Spleen (tissue), 13 donors: ENCODE measurements at places on chromosomes 5 and 9. TPM values are rescaled to one million over a fixed set of nuclear protein-coding genes. Genes with fewer than 3 reads are reported as not detected.
A peak's percentile ranks its signal among the peaks of the same experiment; 100 is the strongest.

GRCh38 chr5:136516637-136517036 is 151.3 kb upstream of the TRPC7 start:
- H3K36me3 ChIP-seq: no peaks in the 10 kb centered on the region
- H3K27me3 ChIP-seq: no peaks in the 10 kb centered on the region
- H3K4me1 ChIP-seq: no peaks in the 10 kb centered on the region
- no peak overlapping the region for H3K4me3 ChIP-seq
- H3K27ac ChIP-seq: no peak overlapping the region

GRCh38 chr5:174191850-174192655 is 146.5 kb downstream of the NSG2 start:
- H3K36me3 ChIP-seq: no peaks in the 10 kb centered on the region
- H3K27me3 ChIP-seq: no peaks in the 10 kb centered on the region
- no peak overlapping the region for H3K4me3 ChIP-seq
- no peak overlapping the region for H3K27ac ChIP-seq
- DNase-seq: no peak
- H3K4me1 ChIP-seq: no peaks in the 10 kb centered on the region

KCTD16 gene
- polyA plus RNA-seq: 0.03 TPM

- no peak for DNase-seq
- no peak overlapping the region for H3K27ac ChIP-seq
- no peaks in the 10 kb centered on the region for H3K27me3 ChIP-seq
- no peak overlapping the region for H3K4me3 ChIP-seq
- H3K36me3 ChIP-seq: no peaks in the 10 kb centered on the region
- no peaks in the 10 kb centered on the region for H3K4me1 ChIP-seq
These were observed 6.8 kb downstream of the TSSK1B start for GRCh38 chr5:113427871-113428574.

DNA sequence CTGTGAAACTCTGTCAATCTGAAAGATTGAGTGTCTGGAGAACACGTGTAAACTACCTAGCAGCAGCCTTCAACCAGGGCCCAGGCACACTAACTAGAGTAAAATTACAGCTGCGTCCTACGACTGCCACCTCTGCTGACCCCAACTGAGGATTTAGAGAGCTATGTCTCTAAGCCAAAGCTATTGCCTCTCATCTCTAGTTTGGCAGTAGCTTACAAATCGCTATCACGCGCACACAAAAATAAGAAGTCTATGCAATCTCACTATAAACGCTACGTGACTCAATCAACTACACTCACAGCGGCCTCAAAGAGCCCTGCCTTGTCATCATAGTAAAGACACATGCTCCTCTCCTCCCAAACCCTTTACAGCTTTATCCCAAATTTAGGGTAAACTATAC is 8.7 kb downstream of the PPP6C start:
- H3K27ac ChIP-seq: no peak overlapping the region
- H3K4me3 ChIP-seq: no peak overlapping the region
- DNase-seq: no peak

DNA sequence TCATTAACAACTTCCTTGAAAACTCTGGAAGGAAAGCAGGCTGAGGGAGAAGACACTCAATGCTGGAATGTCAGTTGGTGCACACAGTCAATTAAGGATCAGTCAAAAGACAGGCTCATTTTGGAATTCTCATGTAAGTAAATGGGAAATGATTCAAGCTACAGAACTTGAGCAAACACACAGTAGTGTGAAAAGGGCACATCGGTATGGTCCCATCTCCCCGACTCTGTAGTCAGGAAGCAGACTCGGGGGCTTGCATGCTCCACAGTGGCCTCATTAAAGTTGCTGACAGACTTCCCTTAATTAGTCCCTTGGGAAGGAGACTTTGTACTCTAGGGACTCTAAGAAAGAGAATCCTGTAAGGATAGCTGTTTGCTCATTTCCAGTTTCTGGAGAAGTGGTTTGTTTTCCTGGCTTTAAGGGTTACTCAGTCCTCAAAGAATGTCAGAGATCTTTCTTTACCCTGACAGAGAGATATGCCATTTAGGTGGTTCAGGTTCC is 339.2 kb downstream of the ADAMTS6 start:
- no peak overlapping the region for H3K4me3 ChIP-seq
- no peak for DNase-seq
- no peak overlapping the region for H3K27ac ChIP-seq
- no peaks in the 10 kb centered on the region for H3K27me3 ChIP-seq
- H3K36me3 ChIP-seq: no peaks in the 10 kb centered on the region

- H3K4me3 ChIP-seq: no peak overlapping the region
- H3K36me3 ChIP-seq: no peaks in the 10 kb centered on the region
These were observed 150.7 kb downstream of the CMYA5 start for GRCh38 chr5:79840084-79840990.

DNA sequence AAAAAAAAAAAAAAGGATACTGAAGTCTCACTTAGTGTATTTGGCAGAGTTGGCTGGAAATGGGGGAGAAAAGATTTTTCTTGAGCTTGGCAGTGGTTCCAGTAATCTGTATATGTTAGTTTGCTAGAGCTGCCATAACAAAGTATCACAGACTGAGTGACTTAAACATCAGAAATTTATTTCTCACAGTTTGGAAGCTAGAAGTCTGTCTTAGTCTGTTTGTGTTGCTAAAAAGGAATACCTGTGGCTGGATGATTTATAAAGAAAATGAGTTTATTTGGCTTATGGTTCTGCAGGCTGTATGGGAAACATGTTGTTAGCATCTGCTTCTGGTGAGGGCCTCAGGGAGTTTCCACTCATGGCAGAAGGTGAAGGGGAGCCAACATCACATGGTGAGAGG is 89.6 kb upstream of the CEP78 start:
- H3K27me3 ChIP-seq: no peaks in the 10 kb centered on the region
- no peak overlapping the region for H3K4me3 ChIP-seq
- DNase-seq: no peak
- H3K27ac ChIP-seq: no peak overlapping the region

DNA sequence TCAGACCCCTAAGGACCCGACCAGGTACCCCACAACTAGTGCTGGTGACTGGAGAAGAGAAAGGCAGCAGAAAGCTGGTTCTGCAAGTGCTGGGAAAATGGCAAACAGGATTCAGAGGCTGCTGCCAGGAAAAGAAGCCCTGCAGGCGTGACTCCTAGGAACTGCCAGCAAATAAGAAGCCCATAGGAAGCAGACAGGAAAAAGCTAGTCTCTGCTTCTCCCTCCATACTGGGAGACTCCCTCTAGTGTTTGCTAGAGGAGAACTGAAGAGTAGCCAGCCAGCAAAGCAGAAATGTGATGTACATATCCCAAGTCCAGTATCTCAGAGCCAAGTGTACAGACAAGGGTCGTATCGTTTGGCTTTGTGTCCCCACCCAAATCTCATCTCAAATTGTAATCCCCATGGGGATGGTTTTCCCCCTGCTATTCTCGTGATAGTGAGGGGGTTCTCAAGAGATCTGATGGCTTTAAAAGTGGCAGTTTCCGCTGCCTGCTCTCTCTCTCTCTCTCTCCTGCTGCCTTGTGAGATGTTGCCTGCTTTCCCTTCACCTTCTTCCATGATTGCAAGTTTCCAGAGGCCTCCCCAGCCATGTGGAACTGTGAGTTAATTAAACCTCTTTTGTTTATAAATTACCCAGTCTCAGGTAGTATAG is 38.1 kb upstream of the TUSC1 start:
- H3K36me3 ChIP-seq: no peaks in the 10 kb centered on the region
- H3K4me3 ChIP-seq: no peak overlapping the region

HRH2 gene
- 4.8 TPM for polyA plus RNA-seq

DNA sequence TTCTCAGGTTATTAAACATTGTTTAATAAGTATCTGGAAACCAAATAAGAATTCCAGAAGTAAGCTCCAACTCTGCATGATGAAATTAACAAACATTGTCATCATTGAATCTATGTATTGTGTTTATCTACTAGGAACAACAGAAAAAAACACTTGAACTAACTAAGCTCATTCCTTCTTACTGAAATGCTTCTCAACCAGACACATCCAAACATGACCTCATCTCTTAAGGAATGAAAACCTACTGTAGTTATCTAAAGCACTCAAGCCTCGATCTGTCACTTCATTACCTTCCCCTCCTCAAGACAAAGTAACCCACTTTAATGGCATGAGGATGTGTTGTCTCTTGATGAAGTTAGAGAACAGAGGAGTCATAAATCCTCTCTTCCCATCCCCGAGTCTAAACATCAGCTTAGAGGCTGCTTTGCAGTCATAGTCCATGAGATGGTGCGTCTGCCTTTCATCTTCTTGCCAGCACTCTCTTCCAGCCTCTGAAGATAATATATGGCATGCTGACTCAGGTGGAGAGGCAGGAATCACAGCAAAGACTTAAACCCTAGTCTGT is 86.5 kb downstream of the CEMIP2 start:
- no peaks in the 10 kb centered on the region for H3K36me3 ChIP-seq
- H3K27me3 ChIP-seq: no peaks in the 10 kb centered on the region
- peaks cover 12% of the 10 kb centered on the region for H3K4me1 ChIP-seq
- H3K4me3 ChIP-seq: no peak overlapping the region

DNA sequence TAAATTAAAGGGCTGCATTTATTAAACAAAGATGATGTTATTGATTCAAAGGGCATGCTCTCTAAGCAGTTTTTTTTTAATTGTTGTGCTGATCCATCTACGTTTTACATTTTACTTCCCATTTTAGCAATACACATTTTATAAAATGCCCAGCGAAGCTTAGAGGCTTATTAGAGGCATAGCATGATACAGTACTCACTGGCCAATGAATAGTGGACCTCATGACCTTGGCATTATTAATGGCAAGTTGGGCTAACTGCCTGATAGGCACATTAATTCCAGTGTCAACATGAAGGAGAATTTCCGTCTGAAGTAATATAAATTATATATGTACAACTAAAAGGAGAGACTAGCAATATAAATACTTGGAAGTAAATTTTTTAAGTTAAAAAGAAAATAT is 837.2 kb downstream of the EFNA5 start:
- no peak overlapping the region for H3K27ac ChIP-seq
- H3K4me1 ChIP-seq: no peaks in the 10 kb centered on the region
- no peaks in the 10 kb centered on the region for H3K36me3 ChIP-seq
- H3K27me3 ChIP-seq: no peaks in the 10 kb centered on the region

GRCh38 chr5:123181394-123181801 is 92.4 kb downstream of the PRDM6 start:
- H3K36me3 ChIP-seq: no peaks in the 10 kb centered on the region
- no peak overlapping the region for H3K27ac ChIP-seq
- H3K27me3 ChIP-seq: no peaks in the 10 kb centered on the region
- no peaks in the 10 kb centered on the region for H3K4me1 ChIP-seq

DBH gene
- polyA plus RNA-seq: 0.26 TPM

GRCh38 chr5:73488806-73489205 is 9.4 kb upstream of the BTF3 start:
- H3K4me3 ChIP-seq: no peak overlapping the region
- no peaks in the 10 kb centered on the region for H3K4me1 ChIP-seq
- no peaks in the 10 kb centered on the region for H3K36me3 ChIP-seq
- no peak for DNase-seq

GRCh38 chr5:100904259-100904861 is 1.3 kb upstream of the ST8SIA4 start:
- no peaks in the 10 kb centered on the region for H3K27me3 ChIP-seq
- H3K4me1 ChIP-seq: peaks cover 43% of the 10 kb centered on the region
- H3K27ac ChIP-seq: peak overlapping the region; percentile 95
- DNase-seq: peak; percentile 80
- peak overlapping the region; percentile 69 for H3K4me3 ChIP-seq

- H3K36me3 ChIP-seq: no peaks in the 10 kb centered on the region
- peaks cover 12% of the 10 kb centered on the region for H3K4me1 ChIP-seq
- H3K27me3 ChIP-seq: no peaks in the 10 kb centered on the region
- DNase-seq: no peak
These were observed 28.8 kb upstream of the DAB2 start for GRCh38 chr5:39453606-39454005.

- no peak for DNase-seq
- H3K4me1 ChIP-seq: no peaks in the 10 kb centered on the region
- no peaks in the 10 kb centered on the region for H3K36me3 ChIP-seq
These were observed 286.4 kb upstream of the CDH12 start for GRCh38 chr5:23139338-23140171.

NTNG2 gene
- 0.96 TPM for polyA plus RNA-seq

COL15A1 gene
- 0.33 TPM for polyA plus RNA-seq

DNA sequence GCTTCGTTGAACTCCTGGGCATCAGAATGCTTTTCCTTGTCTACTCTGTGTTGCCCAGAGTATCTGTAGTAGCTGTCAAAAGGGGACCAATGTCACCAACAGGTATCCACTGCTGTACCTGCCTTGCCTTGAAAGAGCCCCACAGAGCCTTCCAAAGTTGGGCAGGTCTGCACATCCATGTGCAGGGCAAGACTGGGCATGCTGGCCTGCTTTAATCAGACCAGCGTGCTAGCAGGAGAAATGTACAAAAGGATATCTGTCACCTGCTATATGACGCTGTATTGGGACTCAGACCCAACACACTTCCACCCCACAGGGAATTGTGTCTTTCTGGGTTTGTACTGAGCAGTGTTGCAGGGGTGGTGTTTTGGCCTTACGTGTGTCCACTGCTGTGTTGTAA is 11.9 kb downstream of the DELE1 start:
- no peak for DNase-seq
- H3K4me3 ChIP-seq: no peak overlapping the region
- no peak overlapping the region for H3K27ac ChIP-seq
- H3K4me1 ChIP-seq: no peaks in the 10 kb centered on the region
- peaks cover 6% of the 10 kb centered on the region for H3K36me3 ChIP-seq

C5orf52 gene
- polyA plus RNA-seq: not detected

DMRT3 gene
- not detected for polyA plus RNA-seq

GRCh38 chr9:128218518-128219389 is 15.6 kb downstream of the DNM1 start:
- no peaks in the 10 kb centered on the region for H3K36me3 ChIP-seq
- peak overlapping the region; percentile 32 for H3K4me3 ChIP-seq
- peak; percentile 96 for DNase-seq
- no peak overlapping the region for H3K27ac ChIP-seq
- H3K4me1 ChIP-seq: peaks cover 17% of the 10 kb centered on the region
- H3K27me3 ChIP-seq: no peaks in the 10 kb centered on the region

DNA sequence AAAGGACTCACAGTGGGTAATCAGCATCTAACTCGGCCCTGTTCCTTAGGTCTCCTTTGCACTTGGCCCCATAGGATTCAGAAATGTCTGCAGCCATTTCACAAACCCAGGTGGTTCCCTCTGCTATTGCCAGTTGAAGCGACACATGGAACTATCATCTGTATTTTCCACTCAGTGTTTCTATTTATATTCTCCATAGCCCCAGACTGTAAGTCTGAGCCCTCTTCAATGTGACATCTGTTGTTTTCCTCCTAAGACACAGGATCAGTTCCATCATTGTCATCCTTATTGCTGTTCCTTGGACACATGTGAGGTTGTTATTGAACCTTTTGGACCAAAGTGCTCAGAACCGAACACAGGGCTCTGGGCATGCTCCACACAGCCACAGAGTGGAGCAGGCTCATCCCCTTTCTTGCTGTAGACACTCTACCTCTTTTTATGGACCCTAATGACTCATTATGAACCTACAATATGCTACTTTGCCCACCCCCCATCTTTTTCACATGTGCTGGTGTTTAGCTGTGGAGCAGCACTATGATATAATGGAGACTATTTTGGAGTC is 36.4 kb downstream of the GARNL3 start:
- DNase-seq: no peak
- H3K27ac ChIP-seq: no peak overlapping the region
- no peaks in the 10 kb centered on the region for H3K27me3 ChIP-seq
- H3K36me3 ChIP-seq: no peaks in the 10 kb centered on the region

- peak overlapping the region; percentile 83 for H3K27ac ChIP-seq
- H3K4me1 ChIP-seq: peaks cover 38% of the 10 kb centered on the region
- no peak overlapping the region for H3K4me3 ChIP-seq
These were observed 21.2 kb downstream of the DYNC2I2 start for GRCh38 chr9:128635266-128636023.

LOX gene
- 0.96 TPM for polyA plus RNA-seq
